Breast epithelium (tissue), 4 donors: ENCODE measurements at places on chromosomes 1 and 21. TPM values are rescaled to one million over a fixed set of nuclear protein-coding genes. Genes with fewer than 3 reads are reported as not detected.

Gene DCST1
- total RNA-seq, result 0.66 TPM

DNA sequence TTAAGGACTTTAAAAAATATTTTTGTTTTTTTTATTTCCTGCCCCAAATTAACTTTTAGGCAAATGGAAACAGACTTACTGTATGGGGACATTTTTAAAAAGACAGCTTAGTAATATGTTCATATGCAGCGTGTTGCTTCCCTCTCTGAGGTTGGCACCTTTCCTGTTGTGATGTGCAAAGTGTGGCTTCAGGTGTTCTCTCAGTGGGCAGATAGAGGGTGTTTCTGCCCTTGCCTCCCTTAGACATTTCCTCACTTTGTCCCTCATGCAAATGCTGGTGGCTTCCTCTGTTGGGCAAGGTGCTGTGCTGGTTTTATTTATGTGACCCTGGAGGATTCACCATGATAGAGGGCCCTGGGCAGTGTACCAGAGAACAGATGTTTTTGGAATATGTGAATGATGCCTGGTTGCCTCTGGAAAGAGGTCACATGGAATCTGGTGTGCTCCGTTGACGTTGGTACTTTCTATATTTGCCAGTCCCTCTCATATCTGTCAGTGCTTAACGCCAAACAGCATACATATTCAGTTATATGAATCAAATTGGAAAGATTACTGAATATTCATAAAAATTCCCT is 123.5 kb downstream of the PATJ start:
- DNase-seq, result no peak

DNA sequence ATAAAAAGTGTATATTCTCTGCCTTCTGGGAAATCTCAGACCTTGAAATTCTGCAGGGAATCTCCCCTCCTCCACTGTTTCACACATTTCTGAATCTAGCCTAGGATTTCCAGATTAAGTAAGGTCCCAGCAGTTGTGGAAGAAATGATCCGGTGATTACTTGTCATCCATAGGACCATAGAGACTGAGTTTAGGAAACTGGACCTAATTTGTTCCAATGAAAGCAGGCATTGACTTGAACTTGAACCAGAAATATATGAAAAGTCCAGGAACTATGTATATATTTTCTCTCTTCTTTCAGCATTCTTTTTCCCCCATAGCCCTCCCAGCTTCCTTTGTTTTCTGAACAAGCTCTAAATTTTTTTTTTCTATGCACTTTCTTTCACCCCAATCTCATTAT is 149.5 kb upstream of the SPAG17 start:
- no peak for DNase-seq

DNA sequence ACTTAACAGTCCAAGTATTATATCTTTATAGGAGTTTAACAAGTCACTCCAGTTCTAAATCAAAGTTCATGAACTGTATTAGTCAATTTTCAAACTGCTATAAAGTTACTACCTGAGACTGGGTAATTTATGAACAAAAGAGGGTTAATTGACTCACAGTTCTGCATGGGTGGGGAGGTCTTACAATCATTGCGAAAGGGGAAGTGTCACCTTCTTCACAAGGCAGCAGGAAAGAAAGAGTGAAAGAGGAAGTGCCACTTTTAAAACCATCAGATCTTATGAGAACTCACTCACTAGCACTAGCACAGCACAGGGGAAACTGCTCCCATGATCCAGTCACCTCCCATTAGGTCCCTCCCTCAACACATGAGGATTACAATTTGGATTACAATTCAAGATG is 70.0 kb downstream of the CLCA4 start:
- no peak for DNase-seq

Gene TNFRSF1B
- total RNA-seq, result 48.8 TPM

Gene LRP8
- total RNA-seq, result 1.6 TPM

- DNase-seq, result no peak
Measured at GRCh38 chr1:177171536-177172123, 872 bp downstream of the BRINP2 start.

GRCh38 chr1:35598895-35599294 is 25.8 kb downstream of the TFAP2E start:
- no peak for DNase-seq

GRCh38 chr21:45000637-45001133 is 60.9 kb downstream of the SLX9 start:
- DNase-seq, result no peak

Gene CSF3R
- 54.2 TPM for total RNA-seq

GRCh38 chr1:38488162-38488898 is 371.2 kb downstream of the RRAGC start:
- no peak for DNase-seq

Gene LHX8
- total RNA-seq, result not detected

Gene CELA3A
- not detected for total RNA-seq
